ENCODE measurements at places on chromosomes 2 and 18.

GRCh38 chr2:42232024-42232423 is 62.9 kb downstream of the EML4 start:
- no peak for DNase-seq

GRCh38 chr2:11093467-11093866 is 61.8 kb upstream of the SLC66A3 start:
- no peak for DNase-seq

DNA sequence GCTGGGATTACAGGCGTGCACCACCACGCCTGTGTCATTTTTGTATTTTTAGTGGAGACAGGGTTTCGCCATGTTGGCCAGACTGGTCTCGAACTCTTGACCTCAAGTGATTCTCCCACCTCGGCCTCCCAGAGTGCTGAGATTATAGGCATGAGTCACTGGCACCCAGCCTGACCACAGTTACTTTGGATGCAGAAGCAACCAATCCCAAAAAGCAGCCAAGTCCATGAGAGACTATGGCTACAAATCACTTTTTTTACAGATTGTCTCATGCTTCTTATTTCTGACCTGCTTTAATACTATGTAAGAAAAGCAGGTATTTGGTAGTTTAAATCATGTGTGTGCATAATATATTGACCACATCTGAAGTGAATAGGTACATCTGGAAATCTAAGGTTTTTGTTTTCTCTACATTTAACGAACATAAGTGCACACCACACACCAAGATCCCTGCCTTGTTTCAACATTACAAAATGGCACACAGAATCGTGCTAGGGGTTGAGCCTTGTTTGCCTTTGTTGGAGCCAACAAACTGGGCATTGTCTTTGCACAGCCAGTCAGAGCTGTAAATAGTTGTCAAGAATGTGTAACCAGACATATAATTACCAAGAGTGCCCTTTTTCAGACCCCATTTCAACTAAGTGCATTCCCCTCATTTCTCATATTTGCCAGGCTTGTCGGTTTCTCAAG is 18.3 kb upstream of the MAP4K4 start:
- DNase-seq, result peak; percentile 52

GRCh38 chr2:68436270-68436669 is 30.8 kb downstream of the FBXO48 start:
- no peak for DNase-seq

DNA sequence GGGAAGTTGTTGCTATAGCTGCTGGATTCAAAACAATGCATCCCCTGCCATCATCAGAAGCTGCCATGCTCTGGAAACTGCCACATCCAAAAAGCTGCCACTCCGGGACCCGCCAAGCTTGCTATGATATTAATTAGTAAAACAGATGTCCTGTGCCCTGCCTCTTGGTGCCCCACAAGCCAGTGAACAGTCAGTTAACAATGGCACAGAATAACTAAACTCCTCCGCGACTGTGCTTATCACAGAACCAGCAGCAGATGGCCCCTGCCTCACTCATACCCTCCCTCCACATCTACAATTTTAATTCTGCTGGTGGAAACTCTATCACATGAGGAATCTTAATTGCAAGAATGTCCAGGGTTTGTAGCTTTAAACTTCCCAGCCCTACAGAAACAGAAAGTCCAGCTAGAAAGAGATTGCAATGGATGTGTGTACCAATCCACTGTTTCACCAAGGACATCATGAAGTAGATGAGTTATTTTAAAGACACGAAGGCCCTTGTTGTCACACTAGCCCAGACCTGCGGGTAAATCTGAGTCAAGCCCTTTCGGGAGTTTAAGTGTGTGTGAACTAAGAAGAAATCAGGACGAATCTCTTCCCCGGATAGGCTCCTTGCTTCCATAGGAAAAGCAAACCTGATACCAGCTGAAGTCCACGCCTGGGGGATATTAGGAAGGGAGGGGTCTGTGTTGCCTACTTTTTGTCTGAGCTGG is 7.4 kb upstream of the ACYP2 start:
- DNase-seq, result no peak

All from fibroblast of skin of left quadriceps (primary cell).